Hair follicular keratinocyte (primary cell): ENCODE measurements at places on chromosomes 7 and 10. TPM values are rescaled to one million over a fixed set of nuclear protein-coding genes. Genes with fewer than 3 reads are reported as not detected.

The TCERG1L gene
- 0.19 and 0.31 TPM in 2 replicates for total RNA-seq

The COL28A1 gene
- total RNA-seq: not detected in 2 replicates

The CDC14C gene
- total RNA-seq: not detected in 2 replicates

The GPR146 gene
- total RNA-seq: not detected in 2 replicates

The NPSR1 gene
- total RNA-seq: not detected in 2 replicates

The R3HCC1L gene
- 7.3 and 8.1 TPM in 2 replicates for total RNA-seq

The GALNT11 gene
- 33.6 and 35.4 TPM in 2 replicates for total RNA-seq

The PRRT4 gene
- 1.3 and 3.6 TPM in 2 replicates for total RNA-seq
